ENCODE measurements at places on chromosomes 5 and 9.

- no peak for DNase-seq
These were observed 1.2 kb downstream of the RAPGEF6 start for GRCh38 chr5:131633830-131634229.

DNA sequence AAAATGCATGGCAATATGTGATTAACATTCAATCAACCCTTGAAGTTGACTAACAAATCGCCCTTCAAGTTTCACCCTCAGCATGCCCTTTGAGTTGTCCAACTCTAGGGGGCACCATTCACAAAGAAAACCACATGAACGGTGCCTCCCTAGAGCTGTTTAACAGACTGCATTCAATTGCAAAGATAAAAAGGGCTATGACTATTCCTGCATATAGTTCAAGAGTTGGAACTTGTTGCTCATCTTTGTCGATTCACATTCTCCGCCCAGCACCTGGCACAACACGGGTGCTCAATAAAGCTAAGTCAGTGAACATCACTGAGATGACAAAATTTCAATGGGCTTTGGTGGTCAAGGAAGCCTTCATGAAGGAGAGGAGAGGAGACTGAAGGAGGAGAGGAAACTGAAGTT is 69.6 kb upstream of the SLC30A5 start:
- DNase-seq: peak; percentile 7

DNA sequence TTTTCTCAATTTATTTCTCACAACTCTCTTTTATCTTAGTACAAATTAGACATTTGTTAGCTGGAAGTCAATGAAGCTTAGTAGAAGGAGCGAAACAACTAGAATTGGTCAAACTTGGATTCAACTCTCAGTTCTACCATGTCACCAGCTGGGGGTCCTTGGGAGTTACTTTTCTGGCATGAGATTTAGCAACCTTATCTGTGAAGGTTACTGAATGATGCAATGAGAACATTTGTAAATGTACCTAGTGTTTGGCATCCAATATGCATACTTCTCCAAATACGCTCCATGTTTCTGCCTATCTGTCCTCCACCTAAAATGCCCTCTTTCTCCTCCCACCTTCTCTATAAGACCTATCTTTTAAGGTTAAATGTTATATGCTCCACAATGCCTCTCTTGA is 6.3 kb downstream of the HNRNPA0 start:
- no peak for DNase-seq

- DNase-seq: no peak
These were observed 65.3 kb upstream of the ADRB2 start for GRCh38 chr5:148760945-148761638.

GRCh38 chr9:79572608-79573411 is 1.0 kb downstream of the TLE4 start:
- DNase-seq: no peak

DNA sequence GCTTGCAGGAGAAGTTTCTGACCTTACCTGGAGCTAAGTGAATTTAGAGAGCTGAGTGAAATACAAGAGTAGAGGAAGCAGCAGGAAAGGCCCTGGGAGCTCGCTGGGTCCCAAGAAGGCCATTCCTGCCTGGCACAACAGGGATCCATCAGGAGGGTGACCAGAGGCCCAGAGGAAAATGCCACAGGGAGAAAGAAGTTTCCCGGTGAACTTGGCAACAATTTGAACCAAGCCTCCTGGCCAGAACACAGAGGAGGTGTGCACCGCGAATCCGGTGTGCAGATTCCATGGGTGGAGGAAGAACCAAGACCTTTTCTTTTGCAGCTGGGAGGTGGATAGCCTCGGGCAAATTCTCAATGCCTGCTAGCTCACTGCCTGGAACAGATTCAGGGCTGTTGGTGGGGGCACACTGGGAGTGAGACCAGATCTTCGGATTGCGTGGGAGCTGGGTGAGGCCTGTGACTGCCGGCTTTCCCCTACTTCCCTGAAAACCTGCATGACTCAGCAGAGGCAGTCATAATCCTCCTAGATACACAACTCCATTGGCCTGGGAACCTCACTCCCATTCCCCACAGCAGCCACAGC is 1850.9 kb upstream of the NUDT12 start:
- no peak for DNase-seq

DNA sequence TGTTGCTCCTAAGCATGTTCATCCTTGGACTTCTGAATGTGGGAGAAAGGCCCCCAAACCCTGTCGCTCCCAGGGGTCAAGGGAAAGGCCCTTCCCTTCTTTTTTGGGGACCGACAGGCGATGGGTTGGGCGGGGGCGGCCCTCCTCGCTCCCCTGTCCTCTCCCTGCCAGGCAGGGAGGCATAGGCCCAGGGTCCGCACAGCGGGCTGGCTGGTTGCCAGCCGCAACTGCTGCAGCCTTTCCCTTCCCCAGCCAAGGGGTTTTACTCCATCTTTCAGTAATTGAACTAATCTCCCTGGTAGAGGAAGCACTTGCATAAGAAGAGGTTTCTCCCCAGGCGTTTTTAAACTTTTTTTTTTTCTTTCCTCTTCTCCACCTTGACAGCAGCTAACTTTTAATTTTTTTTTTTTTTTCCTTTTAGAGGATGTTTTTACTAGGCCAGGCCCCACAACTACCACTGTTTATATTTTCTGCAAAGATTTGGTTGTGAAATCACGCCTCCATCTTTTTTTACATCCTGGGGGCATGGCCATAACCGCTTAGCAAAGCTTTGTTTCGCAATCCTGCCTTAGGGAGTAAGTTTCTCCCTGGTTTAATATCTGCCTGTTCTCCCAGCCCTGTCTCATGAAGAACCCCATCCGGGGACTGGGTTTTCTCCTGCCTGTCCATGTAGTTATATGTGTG is 216.9 kb upstream of the ZNF608 start:
- no peak for DNase-seq

DNA sequence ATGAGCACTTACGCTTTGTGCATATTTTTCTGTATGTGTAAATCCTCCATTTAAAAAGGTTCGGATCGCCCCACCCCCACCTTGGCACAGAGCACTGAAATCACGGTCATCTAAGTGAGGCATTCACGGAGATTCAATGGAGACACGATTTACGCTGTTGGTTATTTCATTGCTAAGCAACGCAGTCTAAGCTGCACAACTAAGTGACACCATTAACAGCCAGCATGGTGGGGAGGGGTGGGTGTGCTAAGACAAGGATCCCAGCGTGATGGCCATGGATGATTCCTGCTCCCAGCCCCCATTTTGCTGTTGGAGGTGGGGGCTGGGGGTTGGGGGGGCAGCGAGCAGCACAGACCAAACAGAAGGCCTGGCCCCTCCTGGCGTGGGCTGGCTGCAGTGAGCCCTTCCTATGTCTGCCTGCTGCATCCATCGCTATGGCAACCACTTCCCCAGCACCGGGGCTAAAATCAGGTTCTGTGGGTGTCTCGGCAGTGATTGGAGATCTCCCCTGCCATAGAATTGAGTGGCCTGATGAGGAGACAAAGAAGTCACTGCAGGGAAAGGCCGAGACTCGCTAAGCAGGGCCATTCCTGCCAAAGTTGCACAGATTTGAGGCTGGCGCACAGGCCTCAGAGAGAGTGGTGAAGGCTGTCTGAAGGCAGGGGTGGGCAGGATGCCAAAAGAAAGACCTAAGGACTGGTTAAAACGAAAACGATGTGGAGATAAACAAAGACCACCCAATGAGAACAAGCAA is 14.3 kb upstream of the MARCHF6 start:
- no peak for DNase-seq

DNA sequence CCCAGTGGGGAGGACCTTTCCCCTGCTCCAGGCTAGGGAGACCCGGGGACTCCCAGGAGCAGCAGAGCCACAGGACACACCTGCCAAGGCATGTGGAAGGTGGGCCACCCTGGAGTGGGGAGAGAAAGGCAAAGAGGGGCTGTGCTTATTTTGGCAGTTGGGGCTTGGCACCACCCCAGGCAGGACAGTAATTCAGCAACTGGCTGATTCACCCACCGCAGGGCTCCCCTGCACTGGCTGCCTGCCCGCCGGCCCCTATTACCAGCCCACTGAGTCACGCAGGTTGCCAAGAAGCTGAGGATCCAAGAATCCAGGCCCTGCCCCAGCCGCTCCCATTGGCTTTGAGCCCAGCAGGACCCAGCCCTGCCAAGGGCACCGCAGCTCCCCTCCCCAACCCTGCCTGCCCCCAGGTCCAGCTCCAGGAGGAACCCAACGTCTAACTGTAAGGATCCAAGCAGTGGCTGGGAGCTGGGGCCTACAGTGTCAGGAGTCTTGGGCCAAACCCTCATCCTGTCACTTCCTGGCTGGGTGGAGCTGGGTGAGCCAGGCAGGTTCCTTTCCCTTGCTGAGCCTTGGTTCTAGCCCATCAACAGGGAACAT is 14.2 kb upstream of the RALGDS start:
- DNase-seq: peak; percentile 48

GRCh38 chr5:158560170-158560569 is 539.5 kb downstream of the EBF1 start:
- no peak for DNase-seq

GRCh38 chr9:89426384-89426961 is 71.4 kb downstream of the SEMA4D start:
- DNase-seq: no peak

- DNase-seq: no peak
These were observed 193.5 kb upstream of the FTMT start for GRCh38 chr5:121658221-121658620.

DNA sequence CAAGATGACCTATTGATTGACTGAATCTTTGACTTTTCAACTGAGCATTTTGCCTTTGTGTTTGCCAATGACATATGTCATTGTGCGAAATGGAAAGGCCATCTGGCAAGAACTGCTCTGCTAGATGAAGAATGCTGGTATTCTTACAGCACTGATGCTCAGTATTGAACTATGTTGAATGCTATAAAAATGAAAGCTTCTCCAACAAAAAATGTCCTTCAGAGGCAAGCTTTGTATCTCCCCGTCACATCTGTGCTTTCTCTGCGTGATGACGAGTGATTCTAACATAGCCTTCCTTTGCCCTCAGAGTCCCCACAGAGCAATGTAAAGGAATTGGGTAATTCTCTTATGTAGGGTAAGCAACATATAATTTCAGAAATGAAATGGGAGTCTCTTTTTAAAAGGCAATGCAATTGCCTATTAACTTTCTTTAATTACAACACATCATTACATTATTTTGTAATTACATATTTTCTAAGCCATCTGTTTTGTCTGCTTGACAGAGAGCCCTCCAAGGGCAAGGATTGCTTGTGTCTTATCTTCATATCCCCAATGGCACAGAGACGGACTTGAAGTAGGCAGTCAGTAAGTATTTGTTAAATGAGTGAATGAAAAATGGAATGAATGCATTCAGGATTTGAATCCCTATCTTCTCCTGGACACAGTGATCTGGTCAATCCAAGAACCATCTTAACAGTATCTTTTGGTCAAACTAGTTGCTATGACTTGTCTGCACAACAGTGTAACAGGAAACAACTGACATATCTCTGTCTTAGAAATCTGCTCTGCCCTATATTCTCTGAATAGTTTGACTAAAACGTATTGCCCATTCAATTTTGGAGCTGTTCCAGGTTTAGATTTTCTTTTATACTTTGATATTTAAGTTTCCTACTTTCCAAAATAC is 46.1 kb downstream of the ENC1 start:
- no peak for DNase-seq

GRCh38 chr5:67695369-67695768 is 498.8 kb upstream of the CD180 start:
- no peak for DNase-seq

DNA sequence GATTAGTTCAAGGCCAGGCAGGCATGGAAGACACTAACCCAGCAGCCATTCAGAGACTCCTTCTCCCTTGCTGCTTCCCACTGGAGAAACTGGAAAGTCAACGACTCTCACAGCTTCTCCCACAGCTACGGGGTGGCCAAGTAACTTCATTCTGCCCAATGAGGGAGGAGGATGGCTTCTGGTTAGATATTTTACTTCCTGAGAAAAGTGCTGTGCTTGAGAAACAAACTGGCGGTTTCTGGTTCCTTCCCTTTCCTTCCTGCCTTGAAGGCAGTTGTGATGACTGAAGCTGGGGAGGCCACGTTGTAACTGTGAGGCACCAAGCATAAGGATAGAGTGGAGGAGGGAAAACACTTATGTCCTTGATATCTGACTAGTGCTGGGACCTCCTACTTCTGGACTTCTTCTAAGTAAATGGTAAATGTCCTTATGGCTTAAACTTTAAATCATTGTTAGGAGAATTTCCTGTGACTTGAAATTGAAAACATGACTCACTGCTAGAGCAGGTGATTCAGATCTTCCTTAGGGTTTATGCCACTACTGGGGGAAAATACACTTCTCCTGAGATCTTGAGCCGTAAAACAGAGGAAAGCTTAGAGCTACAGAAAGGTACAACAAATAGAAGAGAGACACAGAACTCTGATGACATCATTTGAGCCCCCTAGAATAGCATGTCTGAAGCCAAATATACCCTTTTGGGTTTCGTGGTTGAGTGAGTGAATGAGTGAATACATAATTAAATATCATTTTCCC is 3.1 kb upstream of the GNPDA1 start:
- DNase-seq: no peak

DNA sequence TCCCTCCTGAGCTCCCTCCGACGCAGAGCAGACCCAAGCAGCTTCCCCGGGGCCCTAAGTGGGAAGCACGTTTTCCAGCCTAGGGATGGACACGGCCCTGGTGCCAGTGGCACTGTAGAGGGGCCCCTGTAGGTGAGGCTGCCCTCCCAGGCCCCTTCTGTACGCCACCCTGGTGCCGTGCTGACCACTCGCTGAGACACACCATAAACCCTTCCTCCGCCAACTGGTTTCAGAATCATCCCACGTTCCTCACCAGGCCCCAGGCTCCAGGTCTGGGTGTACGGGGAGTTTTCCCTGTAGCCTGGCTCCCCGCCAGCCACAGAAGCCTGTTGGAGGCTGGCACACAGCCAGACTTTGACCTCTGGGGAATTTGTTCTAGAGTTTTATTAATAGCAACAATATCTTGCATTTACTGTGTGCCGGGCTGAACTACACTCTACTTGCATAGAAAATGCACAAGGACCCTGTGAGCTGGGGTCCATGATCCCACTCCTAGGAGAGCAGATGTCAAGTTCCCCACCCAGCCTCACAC is 18.2 kb upstream of the WDR38 start:
- no peak for DNase-seq

DNA sequence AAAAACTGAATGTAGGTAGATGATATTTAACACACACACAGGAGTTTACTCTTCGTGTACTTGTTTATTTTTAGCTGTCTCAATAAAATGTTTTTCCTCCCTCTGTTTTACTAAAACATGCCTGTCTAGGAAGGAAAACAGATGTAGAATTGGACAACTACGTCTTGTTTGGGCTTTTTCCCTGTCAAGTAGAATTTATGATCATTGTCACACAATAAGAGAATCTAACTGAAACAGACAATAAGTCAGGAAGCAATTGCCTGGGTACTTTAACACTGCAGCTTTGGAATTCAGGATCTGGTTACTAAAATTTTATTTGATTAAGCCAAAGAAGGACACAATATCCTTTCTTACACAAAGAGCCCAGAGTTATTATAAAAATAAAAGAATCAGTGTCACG is 164.2 kb downstream of the ZDHHC21 start:
- DNase-seq: no peak

- no peak for DNase-seq
These were observed 591.4 kb downstream of the CCDC171 start for GRCh38 chr9:16143947-16144890.
